CD4-positive, alpha-beta T cell treated with Interleukin-4 for 1 hour (primary cell): ENCODE measurements at places on chromosomes 4 and X.

DNA sequence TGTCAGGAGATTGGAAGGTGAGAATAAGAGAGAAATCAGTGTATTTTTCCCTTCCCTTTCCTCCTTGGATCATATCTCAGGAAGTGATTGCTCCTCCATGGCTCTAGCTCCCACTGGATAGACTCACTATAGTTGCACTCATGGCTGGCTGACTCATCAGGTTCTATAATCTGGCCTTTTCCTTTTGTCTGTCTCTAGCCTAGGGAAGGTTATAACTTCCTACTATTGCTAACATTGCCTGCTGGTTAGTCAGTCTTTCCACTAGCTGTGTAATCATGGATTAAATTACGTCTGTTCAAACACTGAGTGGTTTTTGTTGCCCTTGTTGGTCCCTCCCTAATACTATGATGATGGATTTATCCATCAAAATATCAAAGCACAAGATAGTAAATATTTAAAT lies 195.5 kb upstream of the VEGFC start:
- no peak for DNase-seq

- no peak for DNase-seq
Observed at GRCh38 chr4:7390336-7390735, 44.4 kb downstream of the PSAPL1 start.

- DNase-seq: no peak
Observed at GRCh38 chr4:31545755-31546154, 825.6 kb downstream of the PCDH7 start.

DNA sequence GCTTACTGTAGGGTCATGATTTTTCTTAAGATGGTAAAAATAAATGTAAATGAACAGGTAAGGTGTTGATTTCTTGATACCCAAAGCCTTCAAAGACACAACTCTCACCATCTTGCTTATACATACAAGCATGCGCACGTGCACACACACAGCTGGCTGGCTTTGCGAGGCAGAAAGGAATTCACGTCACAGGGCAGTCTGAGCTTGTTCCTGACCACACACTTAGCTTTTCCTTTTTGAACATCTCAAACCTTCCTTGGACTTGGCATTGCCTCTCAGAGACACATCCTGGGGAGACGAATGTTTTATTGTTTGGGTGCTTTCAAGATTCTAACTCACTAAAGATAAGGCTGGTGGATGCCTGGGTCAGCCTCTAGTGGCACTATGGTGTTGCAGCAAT lies 175.0 kb downstream of the NHS start:
- DNase-seq: no peak

GRCh38 chr4:88971536-88971935 lies 85.4 kb downstream of the FAM13A start:
- DNase-seq: no peak

GRCh38 chrX:53257166-53257565 lies 24.2 kb downstream of the IQSEC2 start:
- DNase-seq: no peak

- DNase-seq: no peak
Observed at GRCh38 chr4:47120783-47121182, 89.4 kb downstream of the GABRB1 start.

- no peak for DNase-seq
Observed at GRCh38 chr4:105972946-105973621, 77.8 kb downstream of the NPNT start.

- no peak for DNase-seq
Observed at GRCh38 chr4:151231915-151232595, 44.9 kb upstream of the PRSS48 start.

DNA sequence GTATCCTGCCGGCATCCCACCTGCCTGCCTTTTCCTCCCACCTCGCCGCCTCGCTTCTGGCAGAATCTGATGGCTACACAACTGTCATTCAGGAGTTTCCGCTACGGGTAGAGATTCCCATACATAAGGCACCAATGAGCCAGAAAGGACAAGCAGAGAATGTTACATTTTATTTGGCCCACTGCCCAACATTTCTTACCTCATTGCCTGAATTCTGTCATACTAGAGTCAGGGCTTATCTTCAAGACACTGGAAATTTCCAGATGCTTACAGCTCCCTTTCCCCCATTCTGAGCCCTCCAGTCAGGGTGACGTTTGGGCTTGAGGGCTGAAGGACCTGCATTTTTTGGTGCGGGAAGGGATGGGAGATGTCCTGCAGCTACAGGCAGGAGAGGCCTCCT lies 113.0 kb downstream of the NHS start:
- DNase-seq: no peak

DNA sequence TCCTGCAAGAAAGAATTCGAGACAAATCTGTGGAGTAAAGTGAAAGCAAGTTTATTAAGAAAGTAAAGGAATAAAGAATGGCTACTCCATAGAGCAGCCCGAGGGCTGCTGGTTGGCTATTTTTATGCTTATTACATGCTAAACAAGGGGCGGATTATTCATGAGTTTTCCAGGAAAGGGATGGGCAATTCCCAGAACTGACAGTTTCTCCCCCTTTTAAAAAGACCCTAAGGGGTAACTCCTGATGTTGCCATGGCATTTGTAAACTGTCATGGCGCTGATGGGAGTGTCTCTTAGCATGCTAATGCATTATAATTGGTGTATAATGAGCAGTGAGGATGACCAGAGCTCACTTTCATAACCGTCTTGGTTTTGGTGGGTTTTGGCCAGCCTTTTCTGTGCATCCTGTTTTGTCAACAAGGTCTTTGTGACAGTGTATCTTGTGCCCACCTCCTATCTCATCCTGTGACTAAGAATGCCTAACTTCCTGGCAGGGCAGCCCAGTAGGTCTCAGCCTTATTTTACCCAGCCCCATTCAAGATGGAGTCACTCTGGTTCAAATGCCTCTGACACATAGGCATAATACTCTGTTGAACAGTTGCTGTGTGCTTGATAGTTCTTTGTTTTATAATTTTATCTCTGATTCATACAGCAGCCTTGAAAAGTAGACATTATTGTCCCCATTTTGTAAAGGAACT lies 25.8 kb downstream of the GAB1 start:
- no peak for DNase-seq

DNA sequence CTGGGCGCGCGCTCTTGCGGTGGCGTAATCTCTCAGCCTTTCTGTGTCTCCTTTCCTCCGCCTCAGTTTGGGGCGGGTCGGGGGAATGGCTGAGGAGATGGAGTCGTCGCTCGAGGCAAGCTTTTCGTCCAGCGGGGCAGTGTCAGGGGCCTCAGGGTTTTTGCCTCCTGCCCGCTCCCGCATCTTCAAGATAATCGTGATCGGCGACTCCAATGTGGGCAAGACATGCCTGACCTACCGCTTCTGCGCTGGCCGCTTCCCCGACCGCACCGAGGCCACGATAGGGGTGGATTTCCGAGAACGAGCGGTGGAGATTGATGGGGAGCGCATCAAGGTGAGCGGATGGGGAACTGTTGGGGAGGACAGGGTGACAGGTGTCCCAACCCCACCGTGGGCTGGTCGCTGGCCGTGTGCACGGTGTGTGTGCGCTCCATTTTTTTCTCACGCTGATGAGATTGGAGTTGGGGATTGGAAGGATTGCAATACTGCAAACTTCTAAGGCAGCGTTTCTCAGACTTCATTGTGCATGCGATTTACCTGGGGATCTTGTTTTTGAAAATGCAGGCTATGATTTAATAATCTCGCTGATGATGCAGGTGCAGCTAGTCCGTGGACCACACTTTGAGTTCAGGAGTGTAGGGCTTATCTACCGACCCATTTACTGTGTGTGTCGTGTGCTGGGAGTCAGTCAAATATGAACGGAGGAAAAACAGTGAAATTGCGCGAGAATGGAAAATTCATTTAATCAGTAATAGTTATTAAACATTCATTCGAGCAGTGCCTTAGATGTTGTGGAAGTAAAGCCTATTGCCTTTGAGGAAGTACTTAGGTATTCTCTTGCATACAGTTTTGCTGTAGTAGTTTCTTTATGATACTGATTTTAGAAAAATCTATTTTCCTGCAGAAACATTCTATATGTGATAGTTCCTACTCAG lies at the start of gene RAB33B:
Gene RAB33B (plus strand): TSS at position 11 of the 935 bp plus-strand sequence. CDS start 75 bp downstream, at position 86.
- no peak for DNase-seq

DNA sequence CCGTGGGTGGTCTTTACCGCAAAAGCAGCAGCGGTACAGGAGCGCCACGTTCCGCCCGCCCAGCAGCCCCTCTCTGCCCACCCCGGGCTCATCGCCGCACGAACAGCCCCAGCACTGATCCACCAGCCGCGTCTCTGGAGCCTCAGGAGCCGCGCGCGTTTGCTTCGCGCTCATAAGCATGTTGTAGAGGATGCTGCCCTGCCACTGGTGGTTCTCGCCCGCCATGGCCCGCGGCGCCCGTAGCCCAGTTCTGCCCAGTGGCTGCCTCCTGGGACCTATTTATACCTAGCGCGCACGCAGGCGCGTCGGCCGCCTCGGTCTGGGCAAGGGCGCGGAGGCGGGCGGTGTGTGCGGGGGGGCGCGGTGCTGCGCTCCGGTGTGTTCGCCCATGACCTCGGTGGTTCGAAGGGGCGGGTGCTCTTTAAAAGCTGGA lies at the start of gene NR0B1:
Gene NR0B1 (minus strand): TSS at position 252 of the 433 bp plus-strand sequence. CDS start 27 bp downstream, at position 225.
- no peak for DNase-seq

DNA sequence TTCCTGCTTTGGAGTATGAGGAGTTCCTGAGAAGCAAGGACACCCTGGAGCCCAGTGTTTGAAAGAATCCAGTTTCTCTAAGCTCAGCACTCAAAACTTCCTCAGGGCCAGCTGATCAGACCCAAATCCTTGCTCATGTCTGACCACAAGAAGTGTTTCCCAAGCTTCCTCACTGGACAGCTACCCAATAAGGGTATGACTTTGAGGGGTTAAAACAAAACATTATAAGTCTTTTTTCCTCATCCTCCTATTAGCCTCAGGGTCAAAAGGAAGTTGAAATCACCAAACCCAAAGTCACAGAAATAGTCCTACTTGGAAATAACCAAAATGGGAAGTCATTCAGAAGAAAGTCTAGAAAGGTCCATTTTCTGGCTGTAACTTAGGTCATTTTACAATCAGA lies 13.7 kb downstream of the ZBTB33 start:
- DNase-seq: no peak

DNA sequence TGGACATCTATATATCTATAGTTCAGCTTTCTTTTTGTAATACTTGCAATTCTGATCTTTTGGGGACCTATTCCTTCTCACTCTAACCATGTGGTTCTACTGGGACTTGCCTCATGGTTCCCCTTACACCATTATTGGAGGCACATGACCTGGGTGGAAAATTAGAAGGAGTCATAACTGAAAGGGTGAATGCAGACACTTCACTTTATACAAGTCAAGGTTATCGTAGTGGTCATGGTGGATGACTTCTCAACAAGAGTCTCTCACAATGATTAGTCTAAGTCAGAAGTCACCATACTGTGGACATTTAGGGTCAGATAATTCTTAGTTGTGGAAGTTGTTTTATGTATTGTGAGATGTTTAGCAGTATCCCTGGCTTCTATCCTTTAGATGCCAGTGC lies 10.5 kb upstream of the EIF4E start:
- no peak for DNase-seq

- DNase-seq: no peak
Observed at GRCh38 chrX:51776851-51777250, 33.6 kb downstream of the GSPT2 start.

DNA sequence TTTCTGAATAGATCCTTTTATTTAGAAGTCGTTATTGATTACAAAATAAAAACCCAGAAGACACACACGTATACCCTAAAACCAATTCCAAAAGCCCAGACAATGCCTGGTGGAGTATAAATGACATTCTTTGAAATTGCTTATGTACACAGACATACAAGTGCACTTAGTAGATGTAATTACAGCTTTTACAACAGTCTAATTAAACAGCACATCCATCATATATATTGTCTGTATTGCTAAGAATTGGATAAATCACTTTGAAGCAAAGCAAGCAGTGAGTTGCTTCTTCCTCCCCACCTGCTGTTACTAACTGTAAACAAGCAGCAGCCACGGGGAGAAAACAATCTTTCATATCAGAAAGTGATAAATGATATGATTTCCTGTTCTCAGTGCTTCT lies 645.7 kb downstream of the TLL1 start:
- no peak for DNase-seq

DNA sequence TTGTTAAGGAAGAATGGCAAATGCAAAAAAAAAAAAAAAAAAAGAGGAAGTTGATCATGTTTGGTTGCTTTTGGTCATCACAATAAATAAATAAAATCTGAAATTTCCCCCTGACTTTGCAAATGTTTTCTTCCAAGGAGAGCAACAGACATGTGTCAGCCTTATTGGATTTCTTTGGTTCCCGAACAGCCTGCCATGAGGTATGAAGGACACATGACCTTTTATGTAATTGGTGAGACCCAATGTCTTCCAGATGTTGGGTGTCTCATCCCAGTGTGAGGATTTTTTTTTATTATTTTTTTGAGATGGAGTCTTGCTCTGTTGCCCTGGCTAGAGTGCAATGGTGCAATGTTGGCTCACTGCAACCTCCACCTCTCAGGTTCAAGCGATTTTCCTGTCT lies 24.6 kb upstream of the CD99 start:
- DNase-seq: no peak

- peak; percentile 63 for DNase-seq
Observed at GRCh38 chrX:153662266-153662665, 11.3 kb downstream of the PNCK start.

GRCh38 chr4:10182446-10183424 lies 66.1 kb upstream of the WDR1 start:
- peak; percentile 14 for DNase-seq

DNA sequence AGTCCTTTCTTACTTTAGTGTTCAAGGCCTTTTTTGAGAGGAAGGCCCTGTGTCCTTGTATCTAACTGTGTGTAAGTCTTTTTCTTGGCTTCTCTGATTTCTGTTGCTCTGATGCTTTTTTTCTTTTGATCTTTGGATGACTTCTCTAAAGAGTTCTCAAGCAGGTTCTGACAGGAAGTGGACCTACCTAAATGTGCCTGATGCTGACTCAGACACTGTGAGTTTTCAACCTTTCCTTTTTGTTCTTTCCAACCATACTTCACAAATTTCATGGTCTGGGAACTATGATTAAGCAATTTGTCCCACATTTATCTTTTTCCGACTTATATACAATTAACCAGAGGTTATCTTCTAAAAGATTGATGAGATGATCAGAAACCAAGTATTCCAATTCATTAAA lies 96.5 kb downstream of the SYTL5 start:
- no peak for DNase-seq

GRCh38 chr4:151331276-151332042 lies 6.1 kb upstream of the SH3D19 start:
- no peak for DNase-seq
